CD8-positive, alpha-beta T cell (primary cell): ENCODE measurements at places on chromosomes 6 and 20. TPM values are rescaled to one million over a fixed set of nuclear protein-coding genes. Genes with fewer than 3 reads are reported as not detected.

CLPSL2 gene
- not detected for total RNA-seq

DUSP15 gene
- not detected for total RNA-seq

DNA sequence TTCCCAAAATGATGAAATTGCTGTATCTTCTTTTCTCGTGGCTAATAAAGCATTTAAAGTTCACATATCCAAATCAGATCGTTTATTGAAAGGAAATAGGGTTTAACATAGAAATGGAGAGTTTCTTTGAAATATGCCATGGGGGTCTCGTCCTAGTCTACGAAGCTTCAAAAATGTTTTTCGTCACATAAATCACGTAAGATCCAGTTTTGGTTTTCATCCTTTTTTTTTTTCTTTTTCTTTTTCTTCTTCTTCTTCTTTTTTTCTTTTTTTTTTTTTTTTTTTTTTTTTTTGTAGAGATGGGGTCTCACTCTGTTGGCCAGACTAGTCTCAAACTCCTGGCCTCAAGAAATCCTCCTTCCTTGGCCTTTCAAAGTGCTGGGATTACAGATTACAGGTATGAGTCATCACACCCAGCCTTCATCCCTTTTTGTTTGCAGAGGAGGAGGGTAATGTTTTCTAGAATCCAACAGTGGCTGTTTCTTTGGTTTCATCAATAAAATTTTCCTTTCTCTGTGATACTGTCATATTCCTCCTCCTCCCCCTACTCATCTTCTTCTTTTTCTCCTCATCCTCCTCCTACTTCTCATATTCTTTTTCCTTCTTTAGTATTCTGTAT lies 94.7 kb upstream of the LOC128125822 start:
- no peak for DNase-seq

GRCh38 chr20:44961870-44962267 lies 1.7 kb upstream of the TOMM34 start:
- no peak for DNase-seq

- DNase-seq = no peak
Measured at GRCh38 chr20:1627200-1627550, 7.4 kb upstream of the SIRPB1 start.

DNA sequence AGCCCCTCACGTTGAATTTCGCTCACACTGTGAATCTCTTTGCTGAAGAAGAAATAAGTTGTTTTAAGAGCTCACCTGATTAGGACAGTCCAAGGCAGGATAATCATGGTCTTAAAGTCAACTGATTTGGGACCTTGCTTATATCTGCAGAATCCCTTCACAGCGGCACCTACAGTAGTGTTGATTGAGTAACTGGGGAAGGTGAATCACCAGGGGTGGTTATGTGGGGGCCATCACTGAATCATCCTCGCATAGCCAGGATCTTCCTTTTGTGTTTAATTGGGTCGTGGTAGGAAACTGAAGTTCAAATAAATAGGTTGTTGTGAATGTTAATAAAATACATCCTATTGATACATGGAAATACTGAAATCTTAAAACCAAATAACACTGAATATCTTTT lies 20.2 kb upstream of the MICA start:
- DNase-seq = no peak

- DNase-seq = no peak
Measured at GRCh38 chr6:90000864-90001731, 106.8 kb downstream of the GJA10 start.

GRCh38 chr6:38404900-38405556 lies 234.7 kb downstream of the BTBD9 start:
- DNase-seq = no peak
